Suprapubic skin (tissue), 4 donors: ENCODE measurements at places on chromosomes 16 and 17. TPM values are rescaled to one million over a fixed set of nuclear protein-coding genes. Genes with fewer than 3 reads are reported as not detected.

The GCSH gene
- total RNA-seq: 4.7 TPM

DNA sequence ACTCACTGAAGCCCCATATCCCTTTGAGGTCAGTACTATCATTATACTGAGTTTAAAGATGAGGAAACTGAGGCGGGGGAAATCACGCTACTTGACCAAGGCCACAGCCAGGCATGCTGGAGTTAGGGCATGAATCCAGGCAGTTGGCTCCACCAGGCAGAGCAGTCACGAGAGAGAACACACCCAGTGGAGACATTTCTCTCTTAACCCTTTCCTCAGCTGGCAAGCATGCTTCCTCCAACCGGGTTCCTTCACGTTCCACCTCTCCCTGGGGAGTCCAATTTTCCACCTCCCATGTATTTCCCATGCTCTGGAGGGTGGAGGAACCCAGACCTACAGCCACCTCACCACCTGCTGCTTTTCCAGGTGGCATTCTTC is 32.8 kb downstream of the VAC14 start:
- H3K4me3 ChIP-seq: no peak overlapping the region
- no peaks in the 10 kb centered on the region for H3K27me3 ChIP-seq

GRCh38 chr17:78967782-78968362 is 11.9 kb downstream of the LGALS3BP start:
- peaks cover 12% of the 10 kb centered on the region for H3K4me1 ChIP-seq
- no peak overlapping the region for H3K27ac ChIP-seq
- H3K27me3 ChIP-seq: no peaks in the 10 kb centered on the region
- no peak for DNase-seq

GRCh38 chr17:67475161-67475937 is 98.3 kb downstream of the PITPNC1 start:
- no peaks in the 10 kb centered on the region for H3K27me3 ChIP-seq
- no peak overlapping the region for H3K4me3 ChIP-seq
- H3K27ac ChIP-seq: peak overlapping the region; percentile 37
- peak; percentile 79 for DNase-seq
